Stimulated activated CD8-positive, alpha-beta memory T cell treated with anti-CD3 and anti-CD28 coated beads, Interleukin-4, amount 100 ng/mL, for 1 hour (primary cell): ENCODE measurements at places on chromosomes 2 and 18.

GRCh38 chr2:56049233-56049845 is 125.8 kb upstream of the EFEMP1 start:
- no peak for DNase-seq

GRCh38 chr2:203892207-203892606 is 24.6 kb downstream of the CTLA4 start:
- no peak for DNase-seq

DNA sequence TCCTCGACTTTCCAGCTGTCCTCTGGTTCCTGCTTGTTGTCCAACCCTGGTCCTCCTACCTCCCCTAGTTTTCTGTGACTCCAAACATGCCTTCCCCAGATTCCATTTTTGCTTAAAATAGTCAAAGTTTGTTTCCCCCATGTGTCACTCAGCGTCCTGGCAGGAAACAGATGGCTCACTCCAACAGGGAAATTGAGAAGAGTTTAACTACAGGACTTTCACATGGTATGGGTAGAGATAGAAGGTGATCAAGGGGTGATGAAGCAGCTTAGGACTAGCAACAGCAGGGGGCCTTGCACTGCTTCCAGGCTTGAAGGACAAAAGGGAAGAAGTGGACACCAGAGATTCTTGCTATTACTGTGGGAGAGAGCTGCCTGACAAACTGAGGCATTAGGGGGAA is 6.1 kb upstream of the CUL3 start:
- DNase-seq: no peak

- DNase-seq: no peak
These were observed 85.9 kb downstream of the UBE2E3 start for GRCh38 chr2:181066333-181066732.

GRCh38 chr2:143426296-143426695 is 297.1 kb downstream of the ARHGAP15 start:
- no peak for DNase-seq

DNA sequence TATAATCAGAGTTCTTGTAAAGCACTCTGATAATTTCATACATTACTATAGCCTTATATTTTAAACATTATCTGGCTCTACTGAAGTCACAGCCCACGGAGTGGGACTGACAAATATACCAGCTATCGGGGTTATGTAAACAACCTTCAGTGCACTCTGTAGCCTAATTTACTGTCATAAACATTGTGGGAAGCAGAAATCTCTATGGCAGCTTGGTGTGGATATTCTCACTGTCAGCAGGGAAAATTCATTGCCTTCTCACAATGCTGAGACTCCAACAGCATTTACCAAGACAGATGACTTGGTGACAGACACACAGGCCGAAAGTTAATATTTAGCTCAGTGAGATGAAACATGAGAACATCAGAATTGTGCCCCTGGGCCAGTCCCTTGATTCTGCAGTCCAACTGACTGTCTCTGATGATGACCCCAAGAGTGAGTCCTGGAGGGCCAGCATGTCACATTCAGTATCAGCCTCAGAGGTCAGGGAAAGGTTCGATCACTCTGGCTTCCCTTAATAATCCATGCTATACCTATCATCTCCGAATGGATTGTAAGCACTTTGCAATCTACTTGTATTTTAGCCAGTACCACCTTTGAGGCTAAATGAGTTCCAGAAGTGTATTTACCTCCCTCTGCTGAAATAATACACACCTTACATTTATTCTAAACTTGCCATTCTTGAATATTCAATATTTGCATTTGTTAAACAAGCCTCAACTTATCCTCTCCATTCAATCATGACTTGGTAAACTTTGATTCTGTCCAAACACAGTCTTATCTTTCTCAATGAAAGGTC is 146.2 kb upstream of the OSR1 start:
- no peak for DNase-seq

DNA sequence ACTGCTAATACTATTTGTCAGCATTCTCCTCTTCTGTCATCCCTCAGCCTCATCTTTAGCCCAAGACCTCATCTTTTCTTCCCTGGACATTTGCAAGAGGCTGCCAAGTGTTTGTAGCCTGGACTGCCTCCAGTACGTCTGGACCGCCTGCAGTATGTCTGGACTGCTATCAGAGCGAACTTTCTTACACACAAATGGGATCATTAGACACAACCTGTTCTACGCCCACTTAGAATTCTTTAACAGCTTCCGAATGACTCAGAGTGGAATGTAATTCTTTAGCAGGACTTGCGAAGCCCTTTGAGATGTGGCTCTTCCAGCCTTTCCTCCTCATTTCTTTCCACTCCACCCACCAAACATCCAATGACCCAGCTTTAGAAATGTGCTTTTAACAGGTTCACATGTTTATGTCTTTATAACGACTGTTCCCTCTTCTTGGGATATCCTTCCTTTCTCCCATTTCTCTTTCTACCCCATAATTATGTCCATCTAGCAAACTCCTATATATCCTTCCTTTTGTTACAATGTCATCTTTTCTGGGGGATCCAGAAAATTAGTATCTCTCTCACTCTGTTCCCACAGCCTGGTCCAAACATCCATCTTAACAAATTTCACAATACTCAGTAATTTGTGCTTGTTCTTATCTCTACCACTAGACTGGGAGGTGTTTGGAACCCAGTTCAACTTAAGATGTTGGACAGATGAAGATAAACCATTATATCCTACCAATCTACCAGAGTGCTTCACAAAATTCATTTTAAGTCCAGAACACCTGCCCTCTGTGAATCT is 171.3 kb upstream of the PGAP1 start:
- DNase-seq: no peak
